ENCODE measurements at places on chromosomes 7 and 10.

- no peak for DNase-seq
Measured at GRCh38 chr7:3598854-3599253, 297.8 kb downstream of the SDK1 start.

DNA sequence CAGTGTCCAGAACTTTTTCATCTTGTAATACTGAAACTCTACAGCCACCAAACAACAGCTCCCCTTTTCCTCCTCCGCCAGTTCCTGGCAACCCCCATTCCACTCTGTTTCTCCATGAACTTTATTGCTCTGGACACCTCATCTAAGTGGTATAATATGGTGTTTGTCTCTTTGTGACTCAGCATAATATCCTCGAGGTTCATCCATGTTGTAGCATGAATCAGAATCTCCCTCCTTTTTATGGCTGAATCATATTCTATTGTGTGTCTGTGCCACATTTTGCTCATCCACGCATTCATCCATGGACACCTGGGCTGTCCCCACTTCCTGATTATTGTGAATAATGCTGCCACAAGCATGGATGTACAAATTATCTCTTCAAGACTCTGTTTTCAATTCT lies 124.4 kb upstream of the FGFR2 start:
- no peak for DNase-seq

GRCh38 chr10:26335574-26336093 lies 102.5 kb upstream of the APBB1IP start:
- peak; percentile 71 for DNase-seq

DNA sequence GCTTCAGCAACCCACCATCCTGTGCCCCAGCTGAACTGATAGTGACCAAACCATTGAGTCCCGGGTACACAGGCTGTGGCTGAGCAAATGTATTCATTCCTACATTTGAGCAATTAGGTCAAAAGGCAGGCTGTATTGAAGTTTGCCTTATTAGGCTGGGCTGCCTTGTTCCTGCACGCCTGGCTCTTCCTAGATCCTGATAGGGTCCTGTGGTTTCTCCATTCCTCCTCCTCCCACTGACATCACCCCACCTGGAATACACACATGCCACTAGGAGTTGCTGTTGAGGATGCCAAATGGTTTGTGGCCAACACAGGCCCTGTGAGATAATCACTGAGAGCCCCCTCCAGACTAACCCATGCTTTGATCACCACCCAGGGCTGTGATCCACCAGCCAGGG lies 66.4 kb upstream of the FGFR2 start:
- no peak for DNase-seq

DNA sequence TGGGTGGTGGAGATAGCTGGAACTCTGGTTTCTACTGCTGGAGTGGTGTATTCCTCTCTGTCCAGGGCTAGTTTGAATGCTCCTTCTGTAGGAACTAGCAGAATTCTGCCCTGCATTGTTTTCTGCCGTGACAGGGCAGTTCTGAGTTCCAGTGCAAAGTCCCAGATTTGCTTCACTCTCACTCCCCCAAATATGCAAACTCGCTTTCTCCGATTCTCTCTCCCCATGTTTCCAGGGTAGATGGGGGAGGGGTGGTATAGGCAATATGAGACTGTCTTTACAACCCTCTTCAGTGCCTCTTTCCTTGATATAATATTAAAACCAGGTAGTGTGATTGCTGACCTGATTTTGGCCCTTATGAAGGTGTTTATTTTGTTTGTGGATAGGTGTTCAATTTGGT lies 693.3 kb upstream of the GRM3 start:
- no peak for DNase-seq

- peak; percentile 44 for DNase-seq
Measured at GRCh38 chr10:59907537-59907917, 1.2 kb upstream of the CCDC6 start.

GRCh38 chr10:88318803-88319202 lies 264.3 kb downstream of the RNLS start:
- DNase-seq = no peak

- DNase-seq = no peak
Measured at GRCh38 chr7:139915268-139915863, 86.3 kb downstream of the TBXAS1 start.

DNA sequence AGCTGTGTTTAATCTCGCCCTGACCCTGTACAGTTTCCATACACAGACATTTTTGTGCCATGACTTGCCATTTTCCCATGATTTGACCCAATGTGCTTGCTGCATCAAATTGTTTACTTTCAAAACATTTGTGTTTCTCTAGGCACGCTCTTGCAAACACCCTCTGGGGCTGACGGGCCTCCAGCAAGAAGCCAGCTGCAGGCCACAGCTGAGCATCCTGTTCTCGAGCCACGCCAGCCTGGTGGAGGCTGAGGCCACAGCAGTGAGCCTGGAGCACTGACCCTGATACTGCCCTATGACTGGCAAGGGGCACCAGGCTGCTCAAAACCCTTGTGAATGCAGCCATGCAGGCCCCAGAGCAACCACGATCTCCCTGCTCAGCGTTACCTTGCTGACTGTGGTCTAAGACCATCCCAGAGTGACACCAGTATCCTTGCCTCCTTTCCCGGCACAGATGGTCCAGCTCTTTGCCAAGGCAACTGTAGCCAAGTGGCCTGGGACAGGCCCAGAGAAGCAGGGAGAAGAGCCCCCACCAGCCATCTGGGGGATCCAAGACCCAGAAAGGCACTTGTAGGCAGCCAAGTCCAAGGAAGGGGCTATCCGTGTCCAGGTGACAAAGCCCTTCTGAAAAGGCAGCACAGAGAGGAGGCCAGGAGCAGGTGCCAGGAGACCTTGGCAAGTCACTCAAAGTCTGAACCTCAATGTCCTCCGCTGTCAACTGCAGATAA lies 78.5 kb downstream of the OAT start:
- no peak for DNase-seq

Measured in inflammatory macrophage treated with lipopolysaccharide for 4 hours (primary cell).